ENCODE measurements at places on chromosomes 5 and 9. TPM values are rescaled to one million over a fixed set of nuclear protein-coding genes. Genes with fewer than 3 reads are reported as not detected.

The CAVIN4 gene
- 31.4 TPM for total RNA-seq

The CDO1 gene
- 64.5 TPM for total RNA-seq

The NME5 gene
- 5.6 TPM for total RNA-seq

The IL9 gene
- not detected for total RNA-seq

The SLC2A6 gene
- total RNA-seq = 2.9 TPM

The NADK2 gene
- 58.9 TPM for total RNA-seq

The BTNL9 gene
- total RNA-seq = 4.7 TPM

The FBP2 gene
- 1.0 TPM for total RNA-seq

The GRXCR2 gene
- not detected for total RNA-seq

The POLR3G gene
- 2.7 TPM for total RNA-seq
